ENCODE measurements at places on chromosomes 5 and 9. TPM values are rescaled to one million over a fixed set of nuclear protein-coding genes. Genes with fewer than 3 reads are reported as not detected.

The PRSS3 gene
- 123 TPM for total RNA-seq

The SLC25A48 gene
- total RNA-seq, result not detected

The NR2F1-AS1 gene
- total RNA-seq, result 2.8 TPM

- DNase-seq, result no peak
Measured at GRCh38 chr9:16870596-16871335, at the start of gene BNC2. BNC2 (minus strand) TSS chr9:16870670; CDS start chr9:16870648, 22 bp downstream.

DNA sequence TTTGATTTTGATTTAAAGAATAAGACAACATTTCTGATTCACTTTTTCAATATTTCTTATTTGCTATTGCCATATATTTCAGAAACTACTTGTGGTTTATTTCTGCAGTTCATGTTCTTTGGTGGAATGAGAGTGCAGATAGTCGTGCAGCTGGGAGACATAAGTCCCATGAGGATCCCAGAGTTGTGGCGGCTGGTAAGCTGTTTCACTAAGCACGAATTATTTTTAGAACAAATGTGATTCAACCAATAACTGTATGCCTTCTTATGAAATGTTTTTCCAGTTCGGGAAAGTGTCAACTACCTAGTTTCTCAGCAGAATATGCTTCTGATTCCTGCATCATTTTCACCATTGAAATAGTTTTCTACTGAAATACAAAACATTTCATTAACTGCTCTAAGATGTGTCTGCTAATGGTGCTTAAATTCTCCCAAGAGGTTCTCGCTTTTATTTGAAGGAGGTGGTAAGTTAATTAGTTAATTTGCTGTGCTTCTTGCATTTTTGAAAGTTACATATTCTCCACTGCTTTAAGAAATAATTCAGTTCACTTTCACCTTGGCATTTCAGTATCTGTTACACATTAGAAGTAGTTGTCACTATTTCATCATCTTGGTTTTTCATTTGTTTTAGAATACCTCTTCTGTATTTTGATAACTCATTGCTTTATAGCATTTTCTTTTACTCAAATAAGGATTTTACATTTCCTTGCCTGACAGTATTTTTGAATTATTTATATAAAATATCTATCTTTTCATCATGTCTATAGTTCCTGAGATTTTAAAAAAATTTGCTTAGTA, 9.0 kb downstream of the NIPSNAP3B start:
- DNase-seq, result no peak

DNA sequence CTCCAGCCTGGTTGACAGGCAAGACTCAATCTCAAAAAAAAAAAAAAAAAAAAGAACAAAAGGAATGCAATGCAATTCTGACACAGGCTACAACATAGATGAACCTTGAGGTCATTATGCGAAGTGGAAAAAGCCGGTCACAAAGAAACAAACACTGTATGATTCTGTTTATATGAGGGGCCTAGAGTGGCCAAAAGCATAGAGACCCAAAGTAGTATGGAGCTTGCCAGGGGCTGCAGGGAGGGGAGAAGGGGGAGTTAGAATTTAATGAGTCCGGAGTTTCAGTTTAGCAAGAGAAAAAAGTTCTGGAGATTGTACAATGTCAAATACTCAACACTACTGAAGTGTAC, 33.2 kb upstream of the ASS1 start:
- DNase-seq, result no peak

- DNase-seq, result peak; percentile 41
Measured at GRCh38 chr5:123371575-123372179, 51.5 kb downstream of the CEP120 start.

Measured in HT-29 (cell line).